ENCODE measurements at places on chromosomes 16 and 17. TPM values are rescaled to one million over a fixed set of nuclear protein-coding genes. Genes with fewer than 3 reads are reported as not detected.
A peak's percentile ranks its signal among the peaks of the same experiment; 100 is the strongest.

SLC9A5 gene
- 0.78 TPM for total RNA-seq

PRAC1 gene
- not detected for total RNA-seq

PARD6A gene
- 3.4 TPM for total RNA-seq

MSLN gene
- total RNA-seq = 0.54 TPM

C16orf74 gene
- 2.9 TPM for total RNA-seq

SGF29 gene
- total RNA-seq = 23.8 TPM

DNASE1L2 gene
- total RNA-seq = 1.6 TPM

METRNL gene
- total RNA-seq = 28.5 TPM

GAST gene
- total RNA-seq = not detected

DNA sequence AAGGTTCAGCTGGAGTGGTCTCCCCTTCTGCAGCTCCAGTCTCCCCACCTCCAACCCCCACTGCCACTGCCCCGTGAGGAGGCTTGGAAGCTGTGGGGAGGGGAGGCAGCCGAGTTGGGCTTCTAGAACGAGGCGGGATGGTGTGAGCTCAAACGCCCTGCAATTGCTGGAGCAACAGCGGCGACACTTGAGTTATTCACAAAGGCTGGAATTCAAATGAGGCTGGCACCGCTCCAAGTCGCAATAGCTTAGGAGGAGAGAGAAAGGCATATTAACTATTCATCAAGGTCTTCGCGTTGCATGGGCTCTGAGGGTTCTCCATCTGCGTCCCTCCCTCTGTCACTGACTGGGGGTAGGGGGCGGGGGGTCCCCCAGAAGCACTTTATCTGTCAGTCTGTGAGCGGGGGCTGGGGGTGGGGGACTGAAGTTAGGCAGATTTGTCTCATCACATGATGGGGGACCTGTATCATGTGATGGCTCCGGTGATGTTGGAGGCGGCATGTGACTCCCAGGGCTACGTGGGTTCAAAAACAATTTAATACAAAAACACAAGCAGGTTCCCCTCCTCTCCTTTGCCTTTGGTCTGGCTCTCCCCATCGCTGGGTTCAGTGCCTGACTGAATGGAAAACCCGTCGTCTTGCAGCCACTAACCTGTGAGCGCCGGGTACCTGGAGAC, 70.5 kb downstream of the RBBP6 start:
- peak; percentile 16 for DNase-seq

DNA sequence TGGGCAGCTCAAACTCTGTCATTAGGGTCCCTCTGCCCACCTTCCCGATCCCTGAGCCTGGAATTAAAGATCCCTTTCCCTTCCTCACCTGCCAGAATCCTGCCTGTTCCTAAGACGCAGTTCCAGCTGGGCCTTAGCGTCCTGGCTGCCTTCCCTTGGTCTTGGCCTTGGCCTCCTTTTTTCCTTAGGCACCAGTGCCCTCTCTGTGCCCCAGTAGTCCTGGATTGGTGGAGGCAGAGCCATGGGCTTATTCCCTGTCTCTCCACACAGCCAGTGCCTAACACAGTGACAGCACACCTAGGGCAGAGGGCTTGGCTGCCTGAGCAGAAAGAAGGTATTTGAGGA, 3.5 kb downstream of the TMEM132E start:
- no peak for DNase-seq

- DNase-seq = peak; percentile 61
Measured at GRCh38 chr17:45146890-45147580, 1.2 kb upstream of the HEXIM1 start.

GRCh38 chr17:17876959-17877528, 40.3 kb upstream of the SREBF1 start:
- DNase-seq = no peak

DNA sequence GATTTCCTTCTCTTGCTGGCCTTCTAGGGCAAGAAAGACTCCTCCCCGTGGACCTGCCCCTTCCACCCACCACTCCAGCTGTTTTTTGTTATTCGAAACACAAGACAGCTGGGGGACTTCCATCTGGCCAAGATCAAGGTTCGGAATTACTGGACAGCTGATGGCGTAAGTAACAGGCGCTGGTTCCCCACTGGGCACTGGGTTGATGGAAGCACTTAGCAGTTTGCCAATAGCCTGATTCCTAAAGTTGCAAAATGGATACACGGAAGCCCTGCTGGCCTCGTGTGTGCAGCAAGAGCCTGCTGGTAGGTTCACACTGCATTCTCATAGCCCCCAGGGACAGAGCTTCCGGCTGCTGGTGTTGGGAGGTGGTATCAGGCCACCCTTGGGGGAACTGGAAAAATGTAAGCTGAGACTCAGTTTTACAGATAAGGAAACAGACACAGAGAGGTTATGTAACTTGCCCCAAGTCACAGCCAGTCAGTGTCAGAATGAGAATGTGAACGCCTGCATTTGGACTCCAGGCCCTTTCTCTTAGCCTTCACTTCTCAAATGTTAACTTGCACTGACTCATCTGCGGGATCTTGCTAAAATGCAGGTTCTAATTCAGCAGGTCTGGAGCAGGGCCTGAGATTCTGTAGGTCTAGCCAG, 171.7 kb downstream of the KATNIP start:
- no peak for DNase-seq

DNA sequence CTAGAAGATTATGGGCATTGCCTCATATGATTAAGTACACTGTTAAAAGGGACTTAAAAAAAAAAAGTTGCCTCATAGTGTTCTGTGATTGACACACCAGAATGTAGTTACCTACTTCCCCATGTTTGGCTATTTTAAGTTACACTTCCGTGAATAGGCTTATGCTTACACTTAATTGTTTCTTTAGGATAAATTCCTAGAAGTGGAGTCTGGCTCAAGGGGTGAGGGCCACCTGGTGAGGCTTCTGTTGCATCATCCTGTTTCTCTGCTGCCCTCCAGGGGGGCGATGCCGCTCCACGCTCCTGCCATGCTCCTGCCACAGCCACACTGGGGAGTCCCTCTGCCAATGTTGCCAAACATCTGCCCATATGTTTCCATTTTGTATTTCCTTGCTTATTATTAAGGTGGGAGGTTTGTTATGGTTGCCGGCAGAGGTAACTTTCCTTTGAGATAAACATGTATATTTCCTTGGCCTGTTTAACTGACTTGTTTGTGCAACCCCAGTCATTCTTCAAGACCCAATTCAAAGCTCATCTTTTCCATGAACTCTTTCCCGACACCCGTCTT, 73.1 kb downstream of the KSR1 start:
- peak; percentile 64 for DNase-seq

GRCh38 chr17:28364665-28365363, at the start of gene SEBOX:
Gene SEBOX, minus strand, starts transcription at chr17:28365199. Its CDS starts 48 bp downstream, at chr17:28365151.
- DNase-seq = no peak

- no peak for DNase-seq
Measured at GRCh38 chr17:14525551-14526455, 224.9 kb downstream of the HS3ST3B1 start.

DNA sequence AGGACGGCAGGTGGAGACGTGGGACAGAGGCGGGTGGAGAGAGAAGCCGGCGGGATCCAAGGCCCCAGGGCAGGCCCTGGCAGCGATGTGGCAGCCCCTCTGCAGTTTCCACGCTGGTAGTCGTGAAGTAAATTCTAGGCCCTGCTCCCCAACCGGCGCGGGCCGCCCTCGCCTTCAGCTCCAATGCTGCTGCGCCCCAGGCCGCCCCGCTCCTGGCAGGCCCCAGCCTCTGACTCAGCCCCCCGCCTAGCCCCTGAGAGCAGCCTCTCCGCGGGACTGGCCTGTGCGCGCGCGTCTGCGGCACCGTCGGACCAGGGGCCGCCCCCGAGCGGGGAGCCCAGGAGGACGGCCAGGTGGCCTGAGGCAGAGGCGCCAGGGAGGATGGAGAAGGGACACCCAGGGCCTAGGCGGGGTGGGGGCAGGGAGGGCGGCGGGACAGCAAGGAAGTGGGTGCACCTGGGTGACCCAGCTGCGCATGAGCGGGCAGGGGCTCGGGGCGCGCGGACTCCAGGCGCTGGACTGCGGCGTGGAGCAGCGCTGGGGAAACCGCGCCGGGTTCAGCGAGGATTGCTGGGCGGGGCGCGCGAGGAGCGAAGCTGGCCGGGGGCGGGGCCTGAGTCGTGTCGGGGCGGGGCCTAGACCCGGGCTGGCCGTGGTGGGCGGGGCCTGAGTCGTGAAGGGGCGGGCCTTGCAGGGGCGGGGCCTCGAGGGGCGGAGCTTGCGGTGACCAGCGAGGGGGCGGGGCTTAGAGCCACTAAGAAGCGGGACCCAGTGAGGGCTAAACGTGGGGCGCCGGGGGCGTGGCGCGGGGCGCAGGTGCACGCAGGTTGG, 29.6 kb downstream of the ZNF778 start:
- DNase-seq = peak; percentile 68

DNA sequence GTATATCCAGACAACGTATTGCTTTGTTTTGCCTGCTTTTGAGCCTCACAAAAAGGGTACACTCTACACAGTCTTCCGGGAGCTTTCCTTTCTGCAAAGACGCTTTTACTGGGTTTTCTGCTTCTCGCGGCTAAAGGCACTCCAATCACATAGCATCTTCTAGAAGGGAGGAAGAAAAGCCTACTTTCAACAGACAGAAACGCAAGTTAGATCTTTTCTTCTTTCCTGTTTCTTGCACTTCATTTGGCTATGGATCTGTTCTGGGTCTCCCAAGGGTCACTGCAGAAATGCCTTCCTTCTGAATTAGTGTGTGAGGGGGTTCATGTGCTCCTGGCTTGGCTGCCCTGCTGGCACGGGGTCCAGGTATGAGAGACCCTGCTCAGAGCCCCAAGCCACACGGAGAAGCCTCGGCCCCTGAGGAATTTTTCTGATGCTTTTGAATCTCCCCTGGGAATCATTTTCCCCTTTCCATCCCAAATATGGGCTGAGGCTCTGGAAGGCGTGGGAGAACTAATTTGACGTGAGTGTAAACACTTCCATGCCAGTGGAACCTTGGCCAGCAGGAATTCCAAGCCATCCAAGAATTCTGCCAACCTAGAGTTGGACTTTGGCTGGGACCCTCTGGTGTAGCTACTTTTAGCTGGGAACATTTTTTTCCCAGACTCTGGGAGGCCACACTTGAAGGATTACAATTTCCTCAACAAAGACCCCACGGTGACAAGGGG, 49.6 kb upstream of the NKD1 start:
- no peak for DNase-seq

DNA sequence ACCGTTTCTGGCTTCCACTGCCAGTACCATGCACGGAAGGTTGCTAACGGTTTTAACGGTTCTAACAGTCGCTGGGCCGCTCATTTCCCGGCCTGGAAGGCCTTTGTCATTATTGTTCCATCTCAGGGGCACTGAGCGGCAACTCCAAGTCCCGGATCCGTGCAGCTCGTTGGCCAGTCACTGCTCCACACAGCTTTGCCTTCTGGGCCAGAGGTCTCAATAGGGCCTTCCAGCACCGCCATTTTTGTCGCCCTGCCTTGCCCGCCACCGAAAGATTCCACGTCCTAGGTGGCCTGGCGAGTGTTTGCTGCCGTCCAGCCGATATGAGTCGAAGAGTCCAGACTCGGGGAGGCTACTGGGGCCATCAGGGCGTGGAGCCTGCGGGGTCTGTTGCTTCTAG, 30.3 kb upstream of the ATF7IP2 start:
- no peak for DNase-seq

- DNase-seq = no peak
Measured at GRCh38 chr16:15498427-15499175, 64.2 kb downstream of the BMERB1 start.

DNA sequence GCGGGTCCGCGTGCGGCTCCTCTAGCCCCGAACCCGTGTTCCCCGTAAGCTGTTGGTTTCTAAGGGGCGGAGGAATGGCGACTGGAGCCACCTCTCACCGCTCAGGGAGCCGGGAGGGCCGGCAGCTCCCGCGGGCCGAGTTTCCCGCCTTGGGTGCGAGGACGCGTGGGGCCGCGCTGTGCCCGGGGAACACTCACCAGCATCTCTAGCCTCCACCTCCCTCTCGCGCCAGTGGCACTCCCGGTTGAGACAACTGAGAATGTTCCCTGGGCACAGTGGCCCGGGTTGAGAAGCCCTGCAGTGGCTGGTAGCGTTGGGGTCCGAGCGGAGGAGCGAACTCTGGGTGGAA, 560 bp downstream of the TELO2 start:
- no peak for DNase-seq

DNA sequence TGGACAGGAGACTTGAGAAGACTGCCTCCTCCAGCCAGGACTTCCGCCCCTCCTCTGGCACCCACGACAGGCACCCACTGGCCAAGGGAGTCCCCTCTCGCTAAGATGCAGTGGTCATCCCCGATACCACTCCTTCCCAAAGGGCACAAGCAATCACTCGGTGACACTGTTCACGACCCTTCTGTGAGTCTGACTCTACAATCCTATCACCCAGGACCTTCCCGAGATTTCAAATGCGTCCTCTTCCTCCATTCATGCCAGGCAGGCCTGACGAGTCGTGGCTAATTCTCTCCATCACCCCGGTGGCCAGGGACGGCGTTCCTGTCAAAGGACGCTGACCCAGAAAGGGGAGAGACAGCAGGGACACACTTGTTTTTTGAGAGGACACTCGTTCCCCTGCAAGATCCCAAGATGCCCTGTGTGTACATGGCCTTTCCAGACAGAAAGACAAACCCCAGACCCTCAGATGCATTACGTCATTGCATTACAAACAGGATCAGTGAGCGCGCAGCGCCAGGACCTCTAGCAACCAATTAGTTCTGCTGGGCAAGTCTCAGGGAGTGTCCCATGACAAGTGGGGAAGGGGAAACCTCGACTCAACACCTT, 12.2 kb downstream of the FBXO31 start:
- DNase-seq = no peak

- DNase-seq = no peak
Measured at GRCh38 chr17:2856727-2857126, 60.5 kb downstream of the RAP1GAP2 start.

- DNase-seq = peak; percentile 41
Measured at GRCh38 chr17:79707931-79708891, 22.5 kb upstream of the ENPP7 start.

DNA sequence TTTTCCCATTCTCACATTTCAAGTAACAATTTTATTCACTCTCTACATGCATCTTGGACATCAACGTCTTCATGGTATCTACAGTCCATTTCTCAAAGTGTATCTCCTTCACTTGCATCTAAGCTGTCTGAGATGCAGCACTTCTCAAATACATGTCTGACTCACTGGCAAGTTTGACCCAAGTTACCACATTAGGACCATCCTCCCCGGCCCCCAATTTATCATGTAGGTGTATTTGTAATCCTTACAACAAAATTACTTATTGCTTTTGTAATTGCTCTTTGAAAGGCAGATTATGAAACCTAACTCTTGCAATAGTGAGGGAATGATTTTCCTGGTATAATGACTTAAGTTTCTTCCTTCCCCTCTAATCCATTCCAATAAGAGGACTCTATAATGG, 28.9 kb upstream of the ULK2 start:
- no peak for DNase-seq

- DNase-seq = no peak
Measured at GRCh38 chr17:28342313-28342712, 6.8 kb downstream of the TNFAIP1 start.

GRCh38 chr17:40021451-40021971, 6.3 kb downstream of the CSF3 start:
- no peak for DNase-seq

Measured in NCI-H460 (cell line).